ENCODE measurements at places on chromosomes 13 and 19.

DNA sequence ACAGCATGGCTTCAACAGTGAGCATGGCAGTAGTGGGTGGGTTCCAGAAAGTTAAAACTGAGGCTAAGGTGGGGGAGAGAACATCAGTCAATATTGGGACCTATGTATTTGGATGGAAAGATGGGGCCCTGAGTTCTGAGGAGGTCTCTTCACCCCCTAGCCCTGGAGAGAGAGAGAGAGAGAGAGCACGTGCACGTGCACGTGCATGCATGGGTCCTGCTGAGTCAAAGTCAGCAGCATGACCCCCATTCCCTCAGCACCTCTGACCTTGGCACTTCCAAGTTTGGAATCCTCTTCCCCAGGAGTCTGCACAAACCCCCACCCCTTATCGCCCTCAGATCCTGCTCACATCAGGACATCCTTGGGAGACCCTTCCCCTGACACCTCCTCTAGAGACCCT lies 32.5 kb upstream of the CEACAM1 start:
- DNase-seq, result no peak

GRCh38 chr19:4058693-4059452 lies 7.8 kb downstream of the ZBTB7A start:
- no peak for DNase-seq

GRCh38 chr13:71408416-71408815 lies 458.6 kb downstream of the DACH1 start:
- no peak for DNase-seq

DNA sequence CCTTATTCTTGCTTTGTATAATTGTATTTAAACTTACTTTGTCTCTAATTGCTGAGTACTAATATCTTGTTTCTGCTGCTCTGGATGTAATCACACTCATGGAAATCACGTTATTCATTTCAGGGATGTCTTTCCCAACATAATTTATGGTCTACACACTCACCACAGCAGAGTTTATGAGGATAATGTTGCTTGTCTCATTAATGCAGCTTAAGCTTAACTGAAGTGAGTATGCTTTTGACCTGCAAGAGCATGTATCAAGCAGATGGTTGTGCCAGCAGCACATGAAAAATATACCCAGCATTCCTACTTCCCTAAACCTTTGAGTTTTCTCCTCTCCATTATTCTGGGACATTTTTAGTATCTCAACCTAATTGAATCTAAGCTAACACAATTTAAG lies 1080.9 kb downstream of the SLITRK5 start:
- DNase-seq, result no peak

DNA sequence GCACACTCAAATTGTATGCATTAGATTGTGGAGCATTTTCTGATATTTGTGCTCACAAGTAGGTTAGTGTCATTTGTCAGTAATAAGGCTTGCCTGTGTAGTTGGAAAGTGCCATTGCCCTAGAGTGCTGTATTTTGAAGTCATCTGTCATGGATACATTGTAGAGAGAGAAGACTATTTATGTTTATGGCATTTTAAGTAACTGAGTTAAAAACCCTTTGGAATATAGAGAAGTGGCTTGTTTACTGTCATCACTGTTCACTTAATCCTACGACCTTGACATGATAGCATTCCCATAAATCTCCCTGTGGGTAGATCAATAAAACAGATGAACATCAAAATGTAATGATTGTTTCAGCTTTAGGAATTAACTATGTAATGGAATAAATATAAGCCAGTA lies 110.6 kb downstream of the MAB21L1 start:
- DNase-seq, result no peak

GRCh38 chr13:78597602-78597932 lies 5.8 kb downstream of the POU4F1 start:
- DNase-seq, result no peak

GRCh38 chr19:39139305-39139874 lies 13.8 kb downstream of the PAK4 start:
- DNase-seq, result no peak

DNA sequence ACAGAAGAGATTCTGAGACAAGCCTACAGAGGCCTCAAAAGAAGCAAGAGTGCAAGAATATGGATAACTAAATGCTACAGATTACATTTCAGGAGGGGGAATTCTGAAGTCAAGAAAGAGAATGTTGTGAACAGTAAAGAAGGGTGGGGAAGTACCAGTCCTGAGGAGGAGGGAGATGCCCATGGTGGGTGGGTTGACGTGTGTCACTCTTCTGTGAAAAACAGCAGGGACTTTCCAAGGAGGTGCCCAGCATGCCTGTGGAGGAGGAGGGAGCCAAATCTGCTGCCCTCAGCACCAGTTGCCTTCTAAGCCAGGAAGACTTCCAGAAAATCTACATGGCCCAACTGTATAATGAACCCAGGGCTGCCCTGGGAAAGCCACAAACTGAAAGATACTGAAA lies 87.7 kb downstream of the SGCG start:
- no peak for DNase-seq

GRCh38 chr19:24065865-24066604 lies 21.0 kb upstream of the ZNF254 start:
- no peak for DNase-seq

GRCh38 chr19:1649706-1650649 lies 2.4 kb downstream of the TCF3 start:
- no peak for DNase-seq

GRCh38 chr13:95698047-95698749 lies 21.3 kb downstream of the DNAJC3 start:
- no peak for DNase-seq

DNA sequence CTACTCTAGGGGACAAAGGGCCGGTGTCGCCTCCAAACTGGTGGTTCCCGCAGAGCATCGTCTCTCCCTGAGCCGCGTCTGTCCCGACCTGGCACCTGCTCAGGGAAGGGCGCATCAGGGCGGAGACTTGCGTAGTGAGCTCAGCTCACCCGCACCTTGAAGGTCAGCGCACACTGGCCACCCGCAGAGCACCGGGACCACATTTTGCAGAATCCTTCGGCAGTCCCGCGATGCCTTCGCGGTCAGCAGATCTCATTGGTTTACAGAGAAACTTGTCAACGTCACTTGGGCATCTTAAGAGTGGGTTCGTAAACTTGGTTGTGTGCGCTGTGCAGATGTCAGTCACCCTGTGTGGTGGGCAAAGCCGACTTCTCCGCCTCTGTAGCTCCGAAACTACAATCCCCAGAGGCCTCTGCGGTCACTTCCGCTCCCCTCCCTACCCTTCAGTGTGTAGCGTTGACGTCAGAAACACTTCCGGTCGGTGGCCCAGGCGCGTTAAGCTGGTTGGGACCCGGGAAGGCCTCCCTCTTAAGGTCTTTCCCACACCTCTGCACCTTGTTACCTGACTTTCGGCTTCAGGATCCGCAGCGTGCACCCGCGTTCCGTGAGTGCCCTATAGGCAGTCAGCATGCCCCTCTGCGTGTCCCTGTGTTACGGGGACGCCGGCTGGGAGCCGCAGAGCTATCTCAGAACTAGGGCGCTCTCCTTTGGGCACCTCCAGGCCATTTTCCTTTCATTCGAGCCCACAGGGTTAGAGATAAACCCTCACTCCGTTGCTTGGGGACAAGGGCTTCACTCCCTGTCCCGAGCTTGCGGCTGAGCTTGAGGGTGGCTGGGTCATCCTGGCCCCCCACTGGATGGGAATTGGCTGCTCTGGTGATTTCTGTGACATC lies 36.5 kb upstream of the ZNF527 start:
- peak; percentile 43 for DNase-seq
